Natural killer cell (primary cell): ENCODE measurements at places on chromosomes 7 and 10. TPM values are rescaled to one million over a fixed set of nuclear protein-coding genes. Genes with fewer than 3 reads are reported as not detected.

DNA sequence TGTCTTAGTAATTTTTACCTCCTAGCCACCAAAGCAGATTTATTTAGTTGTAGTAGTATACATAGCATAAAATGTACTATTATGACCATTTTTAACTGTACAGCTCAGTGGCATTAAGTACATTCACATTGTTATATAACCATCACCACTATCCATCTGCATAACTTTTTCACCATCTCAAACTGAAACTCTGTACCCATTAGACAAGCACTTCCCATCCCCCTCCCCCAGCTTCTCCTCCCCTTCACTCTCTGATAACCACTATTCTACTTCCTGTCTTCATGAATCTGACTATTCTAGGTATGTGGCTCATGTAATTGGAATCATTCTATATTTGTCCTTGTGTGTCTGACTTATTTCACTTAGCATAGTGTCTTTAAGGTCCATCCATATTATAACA, 71.9 kb downstream of the MRPL32 start:
- H3K4me1 ChIP-seq, result no peaks in the 10 kb centered on the region
- H3K27me3 ChIP-seq, result no peaks in the 10 kb centered on the region
- H3K27ac ChIP-seq, result no peak overlapping the region
- H3K36me3 ChIP-seq, result no peaks in the 10 kb centered on the region

Gene OR9A2
- not detected for total RNA-seq

Gene PAX4
- not detected for total RNA-seq

GRCh38 chr10:2981361-2981801, 86.0 kb upstream of the PFKP start:
- no peaks in the 10 kb centered on the region for H3K27me3 ChIP-seq
- no peak overlapping the region for H3K4me3 ChIP-seq
- H3K27ac ChIP-seq, result no peak overlapping the region
- H3K36me3 ChIP-seq, result no peaks in the 10 kb centered on the region
- peaks cover 3% of the 10 kb centered on the region for H3K4me1 ChIP-seq

Gene SPDYE8
- total RNA-seq, result not detected

DNA sequence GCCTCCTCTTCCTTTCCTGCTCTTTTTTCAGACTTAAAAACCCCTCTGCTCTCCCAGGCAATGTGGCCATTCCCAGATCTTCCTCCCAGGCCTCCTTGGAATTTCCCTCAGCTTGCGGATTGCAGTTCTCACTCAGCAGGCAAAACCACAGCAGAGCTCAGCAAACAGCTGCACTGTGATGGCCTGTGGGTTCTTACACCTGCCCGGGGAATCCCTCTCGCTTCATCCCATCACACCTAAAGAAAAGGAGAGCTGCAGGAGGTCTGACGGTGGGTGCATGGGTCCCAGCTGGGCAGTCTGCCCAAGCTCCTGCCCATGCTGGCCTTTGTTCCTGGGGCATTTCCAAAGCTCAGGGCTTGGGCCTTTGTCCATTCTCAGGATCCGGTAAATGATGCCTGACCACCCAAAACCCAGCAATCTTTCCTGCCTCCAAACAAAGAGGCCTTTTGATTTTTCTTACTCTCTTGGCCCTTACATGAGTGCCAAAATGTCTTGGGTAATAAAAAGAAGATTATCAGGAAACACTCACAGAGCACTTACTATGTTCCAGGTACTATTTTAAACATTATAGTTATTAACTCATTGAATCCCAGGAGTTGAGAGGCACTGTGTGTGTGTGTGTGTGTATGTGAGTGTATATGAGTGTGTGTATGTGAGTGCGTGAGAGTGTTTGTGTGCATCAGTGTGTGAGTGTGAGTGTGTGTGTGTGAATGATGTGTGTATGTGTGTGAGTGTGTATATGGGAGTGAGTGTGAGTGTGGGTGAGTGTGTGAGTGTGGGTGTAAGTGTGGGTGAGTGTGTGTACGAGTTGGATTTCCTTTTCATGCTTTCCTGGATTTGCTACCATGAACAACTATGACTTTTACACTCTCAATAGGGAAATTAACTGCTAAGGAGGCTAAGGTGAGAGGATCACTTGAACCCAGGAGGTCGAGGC, 64.5 kb upstream of the PODXL start:
- H3K27ac ChIP-seq, result no peak overlapping the region
- DNase-seq, result no peak
- H3K4me1 ChIP-seq, result no peaks in the 10 kb centered on the region
- no peaks in the 10 kb centered on the region for H3K36me3 ChIP-seq
- H3K27me3 ChIP-seq, result peaks cover 6% of the 10 kb centered on the region
